Activated B cell treated with CpG ODN at 0.5 μM for 24 hours (primary cell): ENCODE measurements at places on chromosomes 2 and 18. TPM values are rescaled to one million over a fixed set of nuclear protein-coding genes. Genes with fewer than 3 reads are reported as not detected.

The ACMSD gene
- total RNA-seq = not detected in 2 replicates

The NOL4 gene
- total RNA-seq = not detected in 2 replicates

The REG1B gene
- not detected in 2 replicates for total RNA-seq

The MERTK gene
- 0.22 TPM in 1 of 2 replicates, not detected in the other for total RNA-seq

DNA sequence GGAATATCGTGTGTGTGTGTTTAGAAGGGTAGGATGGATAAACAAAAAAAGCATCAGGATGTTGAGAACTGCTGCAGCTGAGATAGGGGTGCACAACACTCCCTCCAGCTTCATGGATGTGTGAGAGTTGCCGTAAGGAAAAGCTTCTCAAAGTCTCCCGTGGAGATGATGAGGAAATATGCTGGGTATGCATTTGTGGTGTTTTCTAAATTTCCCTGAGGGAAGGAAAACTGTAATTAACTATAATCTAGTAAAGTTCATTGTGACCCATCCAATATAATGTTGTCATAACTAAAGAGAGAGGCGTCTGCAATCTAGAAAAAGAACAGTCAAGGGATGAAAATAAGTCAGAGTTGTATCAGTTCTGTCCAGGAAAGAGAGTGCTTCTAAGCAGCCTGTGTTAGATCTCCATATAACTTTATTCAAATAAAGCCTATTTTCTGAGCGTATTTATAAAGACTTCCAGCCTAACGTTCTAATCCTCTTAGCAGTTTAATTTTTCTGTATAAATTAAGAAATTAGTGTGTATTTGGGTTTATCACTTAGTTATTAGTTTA lies 7.3 kb upstream of the LMAN2L start:
- H3K4me1 ChIP-seq = no peaks in the 10 kb centered on the region
- H3K27me3 ChIP-seq = no peaks in the 10 kb centered on the region
- H3K36me3 ChIP-seq = no peaks in the 10 kb centered on the region
- no peak overlapping the region for H3K27ac ChIP-seq

- H3K36me3 ChIP-seq = peaks cover 80% of the 10 kb centered on the region
- peaks cover 16% of the 10 kb centered on the region for H3K4me1 ChIP-seq
- H3K27ac ChIP-seq = peak overlapping the region; percentile 69
- H3K27me3 ChIP-seq = no peaks in the 10 kb centered on the region
- no peak for DNase-seq
- peak overlapping the region; percentile 48 for H3K4me3 ChIP-seq
Observed at GRCh38 chr2:39008665-39009064, 112.2 kb downstream of the SOS1 start.

GRCh38 chr2:47815764-47816163 lies 32.8 kb downstream of the MSH6 start:
- H3K36me3 ChIP-seq = peaks cover 92% of the 10 kb centered on the region
- H3K27me3 ChIP-seq = no peaks in the 10 kb centered on the region
- H3K4me1 ChIP-seq = peaks cover 18% of the 10 kb centered on the region
